ENCODE measurements at places on chromosomes 7 and 10.

GRCh38 chr10:94287336-94287735 is 75.4 kb downstream of the NOC3L start:
- DNase-seq: no peak

GRCh38 chr7:150973571-150974451 is 4.3 kb downstream of the KCNH2 start:
- DNase-seq: no peak

DNA sequence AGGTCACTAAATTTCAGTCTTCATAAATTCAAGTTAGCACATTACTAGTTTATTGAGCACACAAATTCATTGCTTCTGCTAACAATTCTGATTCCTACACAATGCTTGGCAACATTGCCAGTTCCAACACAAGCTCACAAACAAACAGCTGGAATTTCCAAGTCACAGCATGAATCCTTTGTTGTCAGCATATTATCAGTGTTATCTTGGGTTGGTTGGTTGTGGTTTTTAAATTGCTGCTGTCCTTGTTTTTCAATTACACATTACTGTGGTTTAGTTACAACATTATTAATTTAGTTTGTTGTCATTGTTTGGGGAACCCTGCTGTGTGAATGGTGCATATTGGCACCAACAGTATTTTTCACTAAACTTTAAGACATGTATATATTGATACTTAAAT is 86.0 kb upstream of the ARID5B start:
- DNase-seq: no peak

GRCh38 chr7:1646957-1647891 is 22.9 kb upstream of the ELFN1 start:
- DNase-seq: no peak

- no peak for DNase-seq
These were observed 484.8 kb upstream of the ANKRD30A start for GRCh38 chr10:36640626-36641025.

DNA sequence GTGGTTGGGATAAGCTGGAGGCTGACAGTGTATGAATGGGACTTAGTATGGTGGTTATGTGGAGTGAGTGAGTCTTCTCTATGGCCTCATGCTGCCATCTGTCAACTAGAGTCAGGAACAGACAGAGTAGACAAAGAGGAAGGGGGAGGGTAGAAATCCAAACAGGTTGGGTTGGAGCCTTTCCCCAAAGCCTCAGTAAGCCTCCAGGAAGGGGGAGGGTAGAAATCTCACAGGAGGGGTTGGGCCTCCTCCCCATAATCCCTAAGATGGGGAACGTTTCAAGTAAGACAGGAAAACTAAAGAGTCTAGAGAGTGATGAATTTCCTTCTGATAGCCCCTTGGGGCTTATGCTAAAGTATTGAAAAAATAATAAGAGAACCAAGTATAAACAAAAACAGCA is 2.0 kb upstream of the AKR1B15 start:
- DNase-seq: no peak

DNA sequence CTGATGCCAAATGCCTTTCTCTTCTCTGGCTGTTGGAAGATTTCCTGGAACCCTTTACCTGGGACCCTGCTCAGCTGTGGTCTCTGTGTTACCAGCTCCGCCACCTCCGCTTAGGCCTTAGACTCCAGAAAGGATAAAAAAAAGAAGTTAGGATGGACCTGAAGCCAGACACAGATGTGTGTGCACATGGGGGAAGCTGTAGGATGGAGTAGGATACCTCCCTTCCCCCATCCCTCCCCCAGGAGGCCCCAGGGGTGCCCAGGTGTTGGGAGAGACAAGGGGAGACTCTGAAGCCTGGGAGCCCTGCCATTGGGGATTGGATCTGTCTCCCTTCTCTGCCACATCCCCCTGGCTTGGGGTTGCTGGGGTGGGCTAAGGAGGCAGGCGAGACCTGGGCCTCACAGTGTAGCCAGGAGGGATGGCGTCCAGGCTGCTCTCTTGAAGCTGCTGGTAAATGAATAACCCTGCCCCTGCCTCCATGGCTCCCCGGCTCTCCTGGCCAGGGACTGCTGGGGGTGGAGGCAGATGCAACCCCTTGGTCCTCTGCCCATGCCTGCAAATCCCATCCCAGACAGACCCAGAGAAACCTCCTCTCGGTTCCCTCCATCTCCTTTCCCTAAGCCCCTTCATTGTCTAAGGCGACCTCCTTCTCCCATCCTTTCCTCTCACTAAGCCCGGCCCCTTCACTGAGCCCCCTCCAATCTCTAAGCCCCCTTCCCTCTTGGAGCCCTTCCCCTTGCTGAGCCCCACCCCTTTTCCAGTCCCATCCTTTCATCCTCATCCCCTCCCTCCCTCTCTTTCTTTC is 8.0 kb downstream of the CLDN3 start:
- DNase-seq: no peak

DNA sequence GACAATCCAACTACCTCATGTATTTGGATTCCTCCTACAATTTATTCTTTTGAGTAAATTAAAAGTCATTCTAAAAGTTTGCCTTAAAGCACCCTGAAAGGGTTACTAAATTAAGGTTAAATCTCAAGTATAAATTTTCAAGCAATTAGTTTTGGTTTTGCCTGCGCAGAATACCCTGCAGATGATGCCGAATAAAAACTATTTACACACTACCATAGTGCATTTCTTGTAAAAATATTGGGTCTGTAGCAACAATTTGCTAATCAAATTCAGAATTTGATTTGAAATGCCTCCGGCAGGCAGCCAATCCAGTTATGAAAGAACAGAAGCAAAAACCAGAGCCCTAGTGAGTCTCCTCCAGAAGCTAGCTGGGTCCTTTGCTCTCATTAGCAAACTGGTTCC is 122.2 kb downstream of the TWIST1 start:
- DNase-seq: no peak

DNA sequence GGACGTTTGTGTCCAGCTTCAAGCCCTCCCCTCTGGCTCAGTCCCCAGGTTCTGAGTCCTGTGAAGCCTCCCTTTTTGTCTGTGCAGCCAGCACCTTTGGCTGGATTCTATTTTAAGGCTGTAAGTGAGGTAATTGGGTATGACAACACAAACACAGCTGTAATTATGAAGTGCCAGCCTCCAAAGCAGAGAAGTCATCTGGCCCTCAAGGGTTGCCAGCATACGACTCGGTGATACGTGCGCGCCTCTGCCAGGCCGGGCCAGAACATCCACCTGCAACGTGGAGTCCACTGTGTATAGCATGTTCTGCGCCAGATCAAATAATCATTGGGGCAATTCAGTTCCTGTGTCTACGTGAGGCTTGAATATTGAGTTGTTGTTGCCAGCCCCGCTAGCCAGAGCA is 6.7 kb upstream of the FAM180A start:
- no peak for DNase-seq

DNA sequence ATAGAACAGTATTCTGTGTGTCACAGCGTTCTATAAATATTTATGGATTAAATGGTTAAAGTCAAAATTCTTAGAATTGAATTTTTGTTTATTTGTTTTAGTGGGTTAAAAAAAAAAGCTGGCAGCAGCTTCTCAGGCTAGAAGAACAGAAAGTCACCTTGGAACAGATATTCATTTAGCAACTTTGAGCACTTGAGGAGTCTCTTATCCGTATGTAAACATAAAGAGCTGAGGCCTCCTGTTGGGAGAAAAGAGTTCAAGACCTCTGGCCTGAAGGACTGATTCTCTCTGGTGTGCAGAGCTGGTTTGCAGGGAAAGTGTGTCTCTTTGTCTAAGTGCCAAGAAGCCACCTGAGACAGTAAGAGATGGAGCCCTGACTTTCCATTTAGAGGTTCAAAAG is 109.9 kb downstream of the HERPUD2 start:
- DNase-seq: no peak

DNA sequence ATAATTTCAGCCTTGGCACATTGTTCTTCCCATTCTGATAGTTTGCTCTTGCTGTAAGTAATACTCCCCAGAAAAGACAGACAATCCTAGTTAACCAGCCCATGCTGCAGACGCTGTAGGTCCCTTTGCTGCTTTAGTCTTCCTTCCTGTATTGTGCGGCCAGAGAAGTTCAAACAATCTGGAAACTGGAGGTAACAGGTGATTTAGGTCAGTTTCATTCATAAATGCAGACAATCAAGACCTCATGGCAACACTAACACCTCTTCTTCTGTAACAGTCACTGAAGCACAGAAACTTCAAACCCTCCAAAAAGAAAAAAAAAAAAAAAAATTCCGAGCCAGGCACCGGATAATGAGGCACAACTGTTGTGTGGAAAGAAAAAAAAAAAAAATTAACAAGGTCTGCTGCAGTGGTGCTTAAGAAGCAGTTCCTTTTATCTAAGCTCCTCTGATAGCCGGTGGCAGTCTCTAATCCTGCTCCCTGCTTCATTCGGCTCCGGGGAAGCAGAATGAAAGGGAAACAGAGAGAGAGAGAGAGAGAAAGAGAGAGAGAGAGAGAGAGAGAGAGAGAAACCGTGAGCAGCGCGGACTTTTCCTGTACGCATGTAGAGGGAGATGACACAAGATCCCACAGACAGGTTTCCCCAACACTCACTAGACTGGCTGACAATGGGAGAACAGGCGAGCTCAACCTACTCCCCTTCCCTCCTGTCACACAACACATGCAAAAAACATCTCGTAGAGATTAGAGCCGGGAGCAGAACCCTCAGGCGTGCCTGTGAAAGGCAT is at the start of gene SEMA3A:
Gene SEMA3A (minus strand): TSS at position 306 of the 788 bp plus-strand sequence. CDS start 203 bp downstream, at position 103.
- no peak for DNase-seq

- DNase-seq: no peak
These were observed 700.3 kb downstream of the TNS3 start for GRCh38 chr7:46881507-46882127.

GRCh38 chr10:14748441-14748840 is 26.3 kb downstream of the FAM107B start:
- DNase-seq: no peak

DNA sequence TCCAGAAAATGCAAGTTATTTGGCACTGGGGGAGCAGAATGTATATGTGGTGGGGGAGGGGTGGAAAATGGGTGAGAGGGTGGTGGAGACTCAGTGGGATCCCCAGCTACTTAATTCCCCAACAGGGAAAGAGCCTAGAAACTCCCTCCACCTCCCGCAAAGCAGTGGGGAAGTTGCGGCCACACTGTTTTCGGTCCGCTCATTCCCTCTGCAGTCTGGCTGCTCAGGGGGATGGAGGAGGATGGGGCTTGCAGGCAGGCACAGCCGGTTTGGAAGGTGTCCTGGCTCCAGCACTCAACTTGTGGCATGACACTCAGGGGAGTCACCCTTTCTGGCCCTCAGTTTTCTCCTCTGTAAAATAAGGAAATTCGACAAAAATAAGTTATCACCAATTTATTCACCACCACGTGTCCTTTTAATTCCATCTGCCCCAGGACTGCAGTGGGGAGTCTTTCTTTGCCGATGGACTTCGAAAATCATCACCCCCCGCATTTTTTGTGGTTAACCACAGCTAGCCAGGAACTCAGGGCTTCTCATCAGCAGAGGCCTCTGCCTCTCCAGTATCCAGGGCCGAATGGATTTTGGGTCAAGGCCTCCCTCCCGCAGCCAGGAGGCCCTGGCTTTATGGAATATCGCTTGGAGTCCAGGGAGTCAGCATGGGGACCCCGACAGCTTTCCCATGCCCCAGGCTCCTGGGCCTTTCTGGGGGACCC is 1.6 kb upstream of the HTRA1 start:
- no peak for DNase-seq

DNA sequence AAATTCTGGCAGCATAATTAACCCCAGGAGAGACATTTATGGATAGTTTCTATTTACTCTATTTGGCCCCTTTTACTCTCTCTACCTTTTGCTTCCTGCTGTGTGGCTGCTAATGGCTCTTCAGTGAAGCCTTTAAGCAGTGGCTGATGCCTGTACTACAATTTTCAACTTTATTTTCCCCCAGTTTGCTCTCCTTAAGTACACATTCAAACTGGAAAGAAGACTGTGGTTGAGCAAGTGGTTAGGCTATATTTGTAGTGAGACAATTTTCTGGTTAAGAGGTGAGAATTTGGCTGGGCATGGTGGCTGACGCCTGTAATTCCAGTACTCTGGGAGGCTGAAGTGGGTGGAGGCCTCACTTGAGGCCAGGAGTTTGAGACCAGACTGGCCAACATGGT is 8.5 kb upstream of the RSBN1L start:
- no peak for DNase-seq

- no peak for DNase-seq
These were observed 289.9 kb upstream of the SP8 start for GRCh38 chr7:21076574-21076973.

GRCh38 chr10:101778781-101779543 is 3.0 kb upstream of the FGF8 start:
- no peak for DNase-seq

DNA sequence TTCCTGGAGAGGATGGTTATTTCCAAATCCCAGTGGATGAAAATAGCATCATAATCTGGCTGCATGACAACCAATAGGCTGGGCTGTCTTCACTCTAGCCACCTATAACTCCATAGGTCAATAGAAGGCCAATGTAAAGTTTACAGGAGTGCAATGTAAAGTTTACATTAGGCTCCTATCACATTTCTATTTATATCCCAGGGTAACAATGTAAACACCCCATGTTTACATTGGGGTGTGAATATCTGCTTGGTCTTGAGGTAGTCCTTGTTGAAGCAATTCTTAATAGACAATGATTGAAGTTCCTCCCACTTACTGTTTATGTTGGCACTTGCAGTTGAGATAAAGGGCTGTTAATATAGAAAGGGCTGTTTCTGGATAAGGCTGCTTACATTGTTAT is 21.5 kb downstream of the CH25H start:
- no peak for DNase-seq

DNA sequence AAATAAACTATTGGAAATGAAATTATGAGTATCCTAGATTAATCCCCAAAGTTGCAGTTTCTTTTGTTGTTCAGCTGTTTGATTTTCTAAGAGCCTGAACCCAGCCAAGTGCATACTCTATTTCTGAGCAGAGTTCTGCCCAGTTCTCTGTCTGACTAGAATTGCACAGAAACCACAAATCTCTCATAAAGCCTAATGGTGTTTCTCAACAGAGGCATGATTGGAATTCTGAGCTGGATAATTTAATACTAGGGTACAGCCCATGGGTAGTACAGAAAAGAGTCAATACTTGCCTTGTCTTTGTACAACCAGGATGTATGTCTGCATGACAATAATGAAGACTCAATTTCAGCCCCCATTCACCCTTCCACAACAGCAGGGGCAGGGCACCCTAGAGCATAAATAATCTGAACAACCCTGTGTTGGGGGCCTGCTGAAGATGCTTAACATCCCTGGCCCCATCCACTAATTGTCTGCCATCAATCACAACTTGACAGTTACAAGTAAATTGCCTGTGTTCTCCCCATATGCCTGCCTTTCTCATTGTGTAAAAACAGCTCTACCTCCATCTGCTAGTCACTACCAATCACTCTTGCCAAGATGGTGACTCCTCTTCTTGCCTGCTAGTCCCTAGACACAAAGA is 114.4 kb downstream of the NPSR1 start:
- DNase-seq: no peak
